ENCODE measurements at places on chromosomes 3 and 15.

DNA sequence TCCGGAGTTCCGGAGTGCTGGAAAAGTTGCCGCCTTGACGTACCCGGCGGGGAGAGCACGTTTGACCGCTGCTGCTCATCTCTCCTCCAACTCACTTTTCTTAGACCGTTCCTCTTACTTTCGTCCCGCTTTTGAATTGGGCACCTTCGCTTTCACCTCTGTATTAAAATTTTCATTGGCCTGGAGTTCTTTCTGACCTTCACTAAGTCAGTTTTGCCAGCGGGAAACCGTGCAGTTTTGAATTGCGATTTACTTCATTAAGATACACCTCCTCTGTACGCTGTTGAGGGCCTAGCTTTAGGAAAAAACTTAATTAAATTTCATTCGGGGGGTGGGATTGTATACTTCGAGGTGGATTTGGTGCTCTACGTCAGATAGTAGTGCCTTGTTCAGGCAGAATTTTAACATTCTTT lies 1.3 kb downstream of the GMPS start:
- DNase-seq = no peak

- no peak for DNase-seq
These were observed 24.3 kb downstream of the PGPEP1L start for GRCh38 chr15:98983334-98983733.

DNA sequence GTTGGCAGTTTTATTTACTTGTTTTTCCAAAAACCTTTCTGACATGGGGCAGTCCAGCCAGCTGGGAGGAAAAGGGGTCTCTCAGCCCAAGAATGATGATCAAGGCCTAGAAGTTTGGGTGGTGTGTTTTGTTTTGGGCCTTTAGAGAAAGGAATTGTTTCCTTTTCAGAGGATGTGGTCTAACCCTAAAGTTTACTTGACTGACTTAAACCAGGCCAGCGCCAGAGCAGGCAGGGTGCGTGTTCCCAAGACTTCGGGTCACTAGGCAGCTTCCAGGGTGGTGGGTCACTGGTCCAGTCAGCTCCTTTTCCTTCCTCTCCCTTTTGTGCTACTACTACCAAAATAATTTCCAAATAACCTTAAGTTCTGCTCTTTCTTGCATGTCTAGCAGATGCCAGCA lies 4.9 kb downstream of the FLNB start:
- no peak for DNase-seq

DNA sequence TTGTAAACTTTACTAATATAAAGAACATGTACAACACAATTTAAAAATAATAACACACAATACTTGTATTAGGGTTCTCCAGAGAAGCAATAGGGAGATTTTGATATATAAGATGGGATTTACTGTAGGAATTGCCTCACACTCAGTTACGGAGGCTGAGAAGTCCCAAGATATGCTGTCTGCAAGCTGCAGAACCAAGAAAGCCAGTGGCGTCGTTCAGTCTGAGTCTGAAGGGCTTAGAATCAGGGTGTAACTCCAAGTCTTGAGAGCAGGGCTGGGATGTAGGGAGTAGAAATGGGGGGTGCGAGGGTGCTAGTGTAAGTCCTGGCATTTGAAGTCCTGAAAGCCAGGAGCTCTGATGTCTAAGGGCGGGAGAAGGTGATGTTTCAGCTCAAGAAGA lies 206.6 kb upstream of the HES1 start:
- no peak for DNase-seq

GRCh38 chr3:59386165-59386564 lies 336.3 kb upstream of the CFAP20DC start:
- DNase-seq = no peak

DNA sequence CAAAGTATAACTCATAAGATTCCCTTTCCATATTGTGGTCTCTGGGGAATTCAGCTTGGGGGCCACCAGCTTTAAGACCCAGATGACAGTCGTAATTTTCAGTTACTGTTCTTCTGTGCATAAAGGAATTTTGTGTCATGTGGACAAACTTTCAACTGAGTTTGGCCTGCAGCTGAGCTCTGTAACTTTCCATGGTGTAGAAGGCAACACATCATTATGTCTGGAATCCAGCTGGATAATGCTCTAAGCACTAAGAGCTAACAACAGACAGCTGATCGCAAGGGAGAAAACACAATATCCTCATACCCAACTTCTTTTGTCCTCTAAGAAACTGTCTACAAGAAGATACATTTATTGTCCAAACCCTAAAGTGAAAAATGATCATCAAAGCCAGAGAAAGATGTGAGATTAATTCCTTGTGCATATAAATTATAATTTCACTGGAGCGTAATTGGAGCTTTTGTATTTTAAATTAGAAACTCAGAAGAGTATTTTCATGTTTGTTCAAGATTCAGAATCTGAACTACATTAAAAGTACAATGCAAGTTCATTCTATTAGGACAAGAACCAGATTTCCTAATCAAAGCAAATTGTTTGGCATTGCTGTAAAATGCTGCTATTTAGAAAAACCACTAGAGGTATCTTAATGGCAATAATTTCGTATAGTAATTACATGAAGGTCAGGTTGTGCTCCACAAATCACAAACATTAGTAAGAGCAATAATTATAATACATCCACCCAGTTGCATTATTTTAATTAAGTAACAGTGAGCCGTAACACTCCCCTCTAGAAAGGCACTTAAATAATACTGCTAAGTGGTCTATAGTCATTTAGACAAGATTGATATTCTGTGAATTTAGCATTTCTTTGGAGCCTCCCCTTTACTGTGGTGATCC lies 218.8 kb downstream of the ATP8B4 start:
- no peak for DNase-seq

GRCh38 chr15:53133255-53133850 lies 343.2 kb upstream of the ONECUT1 start:
- DNase-seq = no peak

DNA sequence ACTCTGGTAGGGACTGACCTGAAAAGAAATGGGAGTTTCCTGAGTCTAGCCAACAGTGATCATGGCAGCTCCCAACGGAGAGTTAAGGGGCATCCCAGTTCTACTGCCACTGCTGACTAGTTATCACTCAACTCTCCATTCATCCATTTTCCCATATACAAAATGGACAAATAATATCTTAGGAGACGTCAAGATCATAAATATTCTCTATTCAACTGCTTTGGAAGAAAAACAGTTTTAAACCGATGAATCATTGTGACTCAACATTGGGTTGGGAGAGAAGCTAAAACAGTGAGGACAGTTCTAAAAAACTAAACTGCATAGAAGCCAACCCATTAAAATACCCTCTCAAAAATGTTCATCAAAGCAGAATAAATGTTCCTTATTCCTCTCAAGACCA lies 57.6 kb upstream of the CHRM5 start:
- no peak for DNase-seq

- no peak for DNase-seq
These were observed 310.2 kb downstream of the TBC1D5 start for GRCh38 chr3:17432236-17432635.

- no peak for DNase-seq
These were observed 672 bp downstream of the AADAC start for GRCh38 chr3:151814588-151814987.

DNA sequence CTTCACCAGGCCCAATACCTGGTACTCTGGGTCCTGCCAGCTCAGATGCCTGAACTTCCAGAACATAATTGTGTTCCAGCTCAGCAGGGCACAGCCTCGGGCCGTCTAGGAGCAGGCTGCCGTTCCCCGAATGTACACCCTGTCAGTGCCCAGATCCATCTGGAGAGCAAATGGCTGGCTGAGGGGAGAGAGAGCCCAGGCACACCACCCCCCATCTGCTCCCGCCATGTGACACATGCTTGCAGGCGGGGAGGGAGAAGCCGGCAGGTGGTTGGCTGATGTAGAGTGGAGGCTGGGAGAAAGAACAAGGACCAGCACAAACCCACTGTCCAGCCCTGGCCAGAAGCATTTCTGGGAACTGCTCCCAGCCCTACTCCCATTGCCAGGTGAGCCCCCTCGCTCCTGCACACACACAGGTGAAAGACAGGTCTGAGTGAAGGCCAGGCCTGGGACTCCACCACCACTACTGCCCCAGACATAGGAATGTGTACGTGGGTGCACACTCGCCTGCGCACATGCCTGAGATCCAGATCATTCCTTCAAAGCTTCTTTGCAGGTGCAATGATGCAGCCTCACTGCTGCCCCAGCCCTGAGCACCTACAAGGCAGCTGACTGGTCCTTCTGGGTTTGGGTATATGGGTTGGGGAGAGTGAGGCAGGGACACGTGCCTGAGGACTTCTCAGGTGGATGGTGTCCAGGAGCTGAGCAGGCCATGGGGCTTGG lies 53.5 kb downstream of the SEMA5B start:
- no peak for DNase-seq

GRCh38 chr15:58224068-58224467 lies 85.9 kb downstream of the AQP9 start:
- DNase-seq = no peak

GRCh38 chr3:45124956-45125355 lies 21.2 kb downstream of the CDCP1 start:
- DNase-seq = no peak

DNA sequence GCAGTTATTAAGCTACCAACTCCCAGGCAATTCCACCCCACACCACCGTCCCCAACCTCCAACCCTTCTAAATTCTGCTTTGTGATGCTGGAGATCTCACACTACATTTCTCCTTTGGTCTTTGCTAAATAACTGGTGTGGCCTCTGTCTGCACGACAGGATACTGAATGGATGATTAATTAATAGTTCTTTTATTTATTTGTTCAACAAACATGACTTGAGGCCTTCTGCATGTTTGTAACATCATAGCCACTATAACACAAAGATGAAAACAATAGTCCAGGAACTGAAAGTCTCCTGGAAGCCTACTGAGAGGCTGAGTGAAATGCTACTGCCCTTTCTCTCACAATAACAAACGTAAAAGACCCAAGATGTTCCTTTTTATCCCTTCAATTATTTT lies 609.5 kb upstream of the UBE2E2 start:
- no peak for DNase-seq

DNA sequence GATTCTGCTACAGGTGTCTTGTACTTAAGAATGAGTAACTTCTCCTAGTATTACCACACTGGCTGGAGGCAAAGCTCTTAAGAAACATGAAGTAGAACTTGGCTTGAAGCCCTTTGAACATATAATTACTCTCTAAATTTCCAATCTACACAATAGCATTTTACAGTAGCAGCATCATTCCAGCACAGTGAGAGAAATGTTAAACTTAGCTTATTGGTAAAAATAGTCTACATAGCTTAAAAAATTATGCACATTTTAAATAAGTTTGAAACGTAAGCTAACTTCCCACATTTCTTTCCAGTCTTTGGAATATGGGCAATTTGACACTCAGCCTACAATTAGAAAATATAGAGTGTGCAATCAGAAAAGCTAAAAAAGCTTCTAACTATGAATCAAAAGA lies 32.8 kb upstream of the TOP2B start:
- no peak for DNase-seq

DNA sequence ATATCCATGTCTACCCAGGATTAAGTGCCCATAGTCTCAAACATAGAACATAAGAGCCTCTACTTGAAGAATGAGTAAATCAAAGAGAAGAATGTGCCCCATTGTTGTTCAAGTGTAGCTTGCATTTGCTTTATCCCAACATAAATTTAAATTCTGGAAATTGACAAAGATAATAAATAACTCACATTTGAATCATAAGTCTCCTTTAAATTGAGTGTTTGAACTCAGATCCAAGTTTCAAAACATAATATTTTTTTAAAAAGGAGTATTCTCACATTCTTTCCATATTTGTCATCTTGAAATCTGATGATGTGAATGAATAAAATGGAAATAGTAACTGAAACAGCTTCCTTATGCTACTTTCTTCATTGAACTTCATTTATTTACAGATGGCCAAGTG lies 135.2 kb downstream of the MECOM start:
- no peak for DNase-seq

DNA sequence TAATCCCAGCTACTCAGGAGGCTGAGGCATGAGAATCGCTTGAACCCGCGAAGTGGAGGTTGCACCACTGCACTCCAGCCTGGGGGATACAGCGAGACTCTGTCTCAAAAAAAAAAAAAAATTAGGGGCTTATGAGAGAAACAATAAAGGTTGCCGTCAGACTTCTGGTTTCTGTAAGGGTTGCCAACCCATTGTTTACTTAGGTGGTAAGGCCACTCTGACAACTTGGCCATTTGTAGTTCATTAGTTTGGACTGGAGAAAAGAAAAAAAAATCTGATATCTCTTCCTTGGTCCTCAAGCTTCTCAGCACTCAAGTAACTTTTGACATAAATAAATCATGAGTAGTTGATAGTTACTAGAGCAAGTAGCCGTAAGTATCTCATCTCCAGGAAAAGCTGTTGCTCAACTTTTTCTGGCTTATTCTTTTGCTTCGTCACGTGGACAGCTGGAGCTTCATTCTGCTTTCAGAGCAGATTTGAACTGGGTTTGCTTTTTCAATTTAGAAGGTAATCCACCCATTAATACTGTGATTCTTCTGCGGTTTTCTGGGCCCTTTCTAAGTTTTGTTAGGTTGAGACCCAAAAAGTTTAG lies 9.4 kb downstream of the SNX1 start:
- no peak for DNase-seq

GRCh38 chr3:42713747-42714146 lies 11.1 kb upstream of the HHATL start:
- DNase-seq = no peak

GRCh38 chr15:80070840-80071239 lies 11.4 kb downstream of the ZFAND6 start:
- no peak for DNase-seq

GRCh38 chr15:68495981-68496705 lies 64.2 kb upstream of the ITGA11 start:
- DNase-seq = no peak

DNA sequence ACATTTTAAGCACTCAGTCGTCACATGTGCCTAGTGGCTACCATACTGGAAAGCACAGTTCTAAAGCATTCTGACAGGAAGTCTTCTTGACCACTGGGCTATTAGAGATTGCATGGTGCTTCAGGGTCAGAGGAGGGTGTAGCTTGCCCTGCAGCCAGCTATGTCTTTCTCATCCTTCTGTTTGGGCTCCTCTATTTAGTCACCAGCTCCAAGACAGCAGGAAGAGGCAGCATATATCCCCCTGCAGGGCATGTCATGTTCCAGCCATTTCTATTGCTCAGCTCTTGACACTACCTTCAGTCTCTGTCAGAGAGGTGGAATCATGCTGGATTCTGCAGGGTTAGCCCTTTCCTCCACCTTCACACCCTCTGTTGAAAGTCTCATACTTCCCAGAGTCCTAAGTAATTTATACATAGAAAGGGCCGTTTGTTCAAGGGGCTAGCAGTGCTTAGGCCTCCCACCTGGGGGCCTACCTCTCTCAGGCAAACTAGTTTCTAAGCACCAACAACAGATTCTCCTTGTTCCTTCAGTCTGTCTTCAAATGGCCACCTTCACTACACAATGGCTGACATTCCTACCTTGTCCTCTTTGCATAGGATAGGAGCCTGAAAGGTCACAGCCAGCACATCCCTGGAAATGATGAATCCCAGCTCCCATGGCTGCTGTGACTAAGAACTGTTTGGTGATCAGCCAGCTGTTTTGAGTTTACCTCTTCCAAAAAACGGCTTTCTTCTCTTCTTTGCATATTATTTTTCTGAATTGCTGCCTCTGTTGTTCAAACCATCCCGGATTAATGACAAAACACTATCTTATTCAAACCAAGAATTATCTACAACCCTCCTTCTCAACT lies 115.7 kb upstream of the BFSP2 start:
- DNase-seq = no peak

Measured in stimulated activated CD4-positive, alpha-beta T cell treated with anti-CD3 and anti-CD28 coated beads, Interleukin-12 subunit alpha, Interleukin-12 subunit beta, amount 100 ng/mL, for 48 hours (primary cell).